ENCODE measurements at places on chromosomes 7 and 10.

GRCh38 chr10:88442716-88443115, 140.4 kb downstream of the RNLS start:
- peak; percentile 13 for DNase-seq

- DNase-seq = no peak
Measured at GRCh38 chr10:3568983-3569382, 216.0 kb downstream of the KLF6 start.

GRCh38 chr7:149787428-149788299, 14.3 kb upstream of the ZNF467 start:
- no peak for DNase-seq

DNA sequence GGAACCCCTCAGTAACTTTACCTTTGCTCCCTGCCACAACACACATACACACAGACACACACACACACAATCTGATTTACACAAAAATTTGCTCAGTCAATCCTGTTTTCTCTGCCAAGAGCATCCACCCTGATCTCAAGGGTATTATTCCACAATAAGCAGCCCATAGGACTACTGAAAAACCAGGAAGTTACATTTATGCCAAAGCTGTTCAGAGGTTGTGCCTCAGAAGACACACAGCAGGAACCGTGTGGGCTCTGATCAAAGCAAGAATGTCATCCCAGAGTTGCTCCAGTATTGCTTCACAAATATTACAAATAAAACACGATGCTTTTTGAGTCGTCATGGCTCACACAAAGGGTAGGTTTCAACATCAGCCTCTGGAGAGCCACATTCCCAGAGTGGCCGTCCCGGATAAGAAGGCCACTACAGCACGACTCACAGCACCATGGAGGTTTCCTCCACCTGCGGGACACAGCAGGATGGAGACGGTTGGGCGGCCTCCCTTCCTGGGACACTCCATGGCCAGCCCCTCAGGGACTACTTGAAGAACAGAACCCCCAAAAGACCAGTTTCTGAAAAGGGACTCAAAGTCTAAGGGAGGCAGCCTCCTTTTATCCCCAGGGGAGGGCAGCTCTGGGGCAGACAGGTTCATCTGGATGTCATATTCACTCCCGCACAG, 1.6 kb downstream of the AIFM2 start:
- DNase-seq = peak; percentile 92

- no peak for DNase-seq
Measured at GRCh38 chr7:25014756-25015155, 34.8 kb upstream of the OSBPL3 start.

DNA sequence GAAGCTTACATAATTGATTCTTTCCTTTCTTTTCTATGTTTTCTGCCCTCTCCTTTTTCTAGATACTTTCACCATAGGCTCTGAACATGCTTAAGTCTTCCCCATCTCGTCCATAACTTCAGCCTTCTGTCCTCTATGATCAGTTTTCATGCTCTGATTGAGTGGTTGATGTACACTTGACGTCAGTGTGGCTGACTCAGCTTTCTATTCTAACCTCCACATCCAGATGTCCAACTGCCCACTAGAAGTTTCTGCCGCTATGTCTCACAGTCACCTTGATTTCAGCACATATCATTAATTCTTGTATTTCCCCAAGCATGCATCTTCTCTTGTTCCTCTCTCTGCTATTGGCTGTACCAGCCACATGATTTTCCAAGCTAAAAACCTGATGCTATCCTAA, 15.0 kb downstream of the CDK14 start:
- DNase-seq = no peak

DNA sequence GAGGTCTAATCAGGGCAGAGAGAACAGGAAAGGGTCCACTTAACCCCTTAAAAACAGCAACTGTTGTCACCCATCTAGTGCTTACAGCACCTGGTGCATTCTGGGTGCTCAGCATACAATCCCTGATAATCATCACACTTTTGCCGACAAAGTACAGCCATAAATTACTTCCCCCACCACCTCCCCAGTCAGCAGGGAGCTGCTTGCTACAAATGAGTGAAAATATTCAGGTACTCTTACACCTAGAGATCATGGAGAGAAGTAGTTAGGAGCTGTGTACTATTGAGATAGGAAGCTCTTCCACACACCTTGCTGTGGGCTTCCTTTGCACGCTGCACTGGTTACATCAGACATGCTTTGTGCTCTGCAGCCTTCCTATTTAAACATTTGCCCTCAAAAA, 723.5 kb upstream of the GALNT17 start:
- no peak for DNase-seq

DNA sequence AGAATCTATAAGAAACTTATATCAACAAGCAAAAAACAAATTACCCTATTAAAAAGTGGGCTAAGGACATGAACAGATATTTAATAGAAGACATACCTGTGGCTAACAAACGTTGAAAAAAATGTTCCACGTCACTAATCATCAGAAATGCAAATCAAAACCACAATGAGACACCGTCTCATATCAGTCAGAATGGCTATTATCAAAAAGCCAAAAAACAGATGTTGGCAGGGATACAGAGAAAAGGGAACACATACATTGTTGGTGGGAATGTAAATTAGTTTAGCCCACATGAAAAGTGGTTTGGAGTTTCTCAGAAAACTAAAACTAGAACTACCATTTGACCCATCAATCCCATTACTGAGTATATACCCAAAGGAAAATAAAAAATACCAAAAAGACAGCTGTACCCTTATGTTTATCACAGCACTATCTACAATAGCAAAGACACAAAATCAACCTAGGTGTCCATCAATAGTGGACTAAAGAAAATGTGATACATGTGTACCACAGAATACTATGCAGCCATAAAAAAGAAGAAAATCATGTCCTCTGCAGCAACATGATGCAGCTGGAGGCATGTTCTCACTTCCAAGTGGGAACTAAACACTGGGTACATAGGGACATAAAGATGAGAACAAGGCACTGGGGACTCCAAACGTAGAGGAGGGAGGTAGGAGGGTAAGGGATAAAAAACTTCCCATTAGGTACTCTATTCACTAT, 83.8 kb upstream of the TMEM168 start:
- DNase-seq = no peak

DNA sequence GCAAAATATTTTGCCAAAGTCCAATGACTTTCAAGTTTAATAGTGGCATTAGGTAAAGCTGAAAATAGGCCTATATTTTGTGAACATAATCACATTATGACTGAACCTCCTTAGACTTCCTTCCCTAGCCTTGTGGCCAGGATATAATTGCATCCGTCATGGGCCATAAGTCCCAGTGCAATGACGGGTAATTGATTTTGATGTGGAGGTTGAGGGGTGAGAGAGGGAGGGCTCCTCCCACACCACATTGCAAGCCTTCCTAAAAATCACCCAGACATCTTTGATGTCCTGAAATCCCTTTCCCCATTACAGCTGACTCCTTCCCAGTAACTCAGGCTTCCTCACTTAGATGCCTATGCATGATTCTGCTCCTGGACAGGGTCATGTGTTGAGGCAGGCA, 25.6 kb downstream of the TAS2R41 start:
- DNase-seq = no peak

DNA sequence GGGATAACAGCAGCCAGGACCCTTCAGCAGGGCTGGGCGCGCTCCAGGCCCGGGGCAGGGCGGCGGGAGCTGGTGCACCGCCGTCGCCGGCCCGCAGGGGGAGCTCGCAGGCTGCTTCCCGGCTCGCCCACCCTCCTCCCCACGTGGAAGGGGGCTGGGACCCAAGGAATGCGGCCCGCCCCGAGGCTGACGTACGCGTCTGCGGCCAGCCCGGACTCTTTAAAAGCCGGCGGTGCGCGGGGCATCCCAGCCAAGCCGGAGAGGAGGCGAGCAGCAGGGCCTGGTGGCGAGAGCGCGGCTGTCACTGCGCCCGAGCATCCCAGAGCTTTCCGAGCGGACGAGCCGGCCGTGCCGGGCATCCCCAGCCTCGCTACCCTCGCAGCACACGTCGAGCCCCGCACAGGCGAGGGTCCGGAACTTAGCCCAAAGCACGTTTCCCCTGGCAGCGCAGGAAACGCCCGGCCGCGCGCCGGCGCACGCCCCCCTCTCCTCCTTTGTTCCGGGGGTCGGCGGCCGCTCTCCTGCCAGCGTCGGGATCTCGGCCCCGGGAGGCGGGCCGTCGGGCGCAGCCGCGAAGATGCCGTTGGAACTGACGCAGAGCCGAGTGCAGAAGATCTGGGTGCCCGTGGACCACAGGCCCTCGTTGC, at the start of gene PFKFB3:
TSS of gene PFKFB3 (plus strand) at position 249 of the 647 bp plus-strand sequence. CDS start at position 578, 329 bp downstream.
- peak; percentile 94 for DNase-seq

DNA sequence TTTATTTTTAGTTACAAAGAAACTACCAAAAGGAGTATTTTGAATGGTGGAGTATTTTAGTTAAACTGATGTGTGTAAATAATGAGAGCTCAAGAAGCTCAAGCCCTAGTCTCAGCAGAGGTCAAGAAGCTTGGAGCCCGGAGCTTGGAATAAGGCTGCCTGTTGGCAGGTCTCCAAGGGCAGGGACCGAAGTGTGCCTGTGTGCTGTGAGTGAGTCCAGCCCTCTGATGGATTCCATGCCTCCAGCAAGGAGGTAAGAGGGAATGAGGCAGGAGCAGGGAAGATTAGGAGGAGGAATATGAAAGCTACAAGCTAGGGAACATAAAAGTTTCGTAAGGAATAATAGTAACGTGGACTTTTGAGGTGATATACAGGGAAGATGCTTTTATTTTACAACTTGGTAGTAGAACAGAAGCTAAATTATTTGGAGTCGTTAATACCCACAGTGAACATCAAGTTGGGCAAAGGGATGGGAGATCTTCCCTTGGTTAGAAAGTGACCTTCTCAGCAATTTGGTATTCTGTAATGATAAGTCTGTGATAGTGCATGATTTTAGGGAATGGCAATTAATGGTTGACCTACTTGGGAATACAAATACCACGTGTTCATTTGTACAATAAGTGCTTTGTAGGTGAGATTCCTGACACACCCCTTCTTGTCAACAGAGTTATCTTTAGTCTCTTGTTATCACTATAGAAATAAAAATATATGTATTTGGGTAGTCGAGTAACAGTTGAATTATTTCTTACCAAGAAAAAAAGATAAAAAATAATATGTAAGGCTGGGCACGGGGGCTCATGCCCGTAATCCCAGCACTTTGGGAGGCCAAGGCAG, 4.6 kb downstream of the SEC23IP start:
- no peak for DNase-seq

DNA sequence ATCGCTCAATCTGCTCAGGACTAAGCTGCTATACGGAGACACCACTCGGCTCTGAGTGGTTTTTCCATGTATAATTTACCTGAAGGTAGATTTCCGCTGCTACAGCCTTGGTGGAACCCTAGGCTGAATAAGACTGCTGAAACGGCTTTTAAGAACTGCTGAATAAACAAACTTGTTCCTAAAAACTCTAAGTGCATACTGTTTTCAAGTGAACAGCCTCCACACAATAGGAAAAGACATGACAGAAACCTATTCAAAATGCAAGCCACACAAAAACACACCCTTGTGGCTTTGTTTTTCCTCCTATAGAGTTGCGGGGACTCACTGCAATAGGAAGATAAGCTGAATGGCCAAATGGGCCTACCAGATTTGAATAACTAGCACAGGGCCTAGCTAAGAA, 117.2 kb downstream of the UBE2H start:
- DNase-seq = no peak

DNA sequence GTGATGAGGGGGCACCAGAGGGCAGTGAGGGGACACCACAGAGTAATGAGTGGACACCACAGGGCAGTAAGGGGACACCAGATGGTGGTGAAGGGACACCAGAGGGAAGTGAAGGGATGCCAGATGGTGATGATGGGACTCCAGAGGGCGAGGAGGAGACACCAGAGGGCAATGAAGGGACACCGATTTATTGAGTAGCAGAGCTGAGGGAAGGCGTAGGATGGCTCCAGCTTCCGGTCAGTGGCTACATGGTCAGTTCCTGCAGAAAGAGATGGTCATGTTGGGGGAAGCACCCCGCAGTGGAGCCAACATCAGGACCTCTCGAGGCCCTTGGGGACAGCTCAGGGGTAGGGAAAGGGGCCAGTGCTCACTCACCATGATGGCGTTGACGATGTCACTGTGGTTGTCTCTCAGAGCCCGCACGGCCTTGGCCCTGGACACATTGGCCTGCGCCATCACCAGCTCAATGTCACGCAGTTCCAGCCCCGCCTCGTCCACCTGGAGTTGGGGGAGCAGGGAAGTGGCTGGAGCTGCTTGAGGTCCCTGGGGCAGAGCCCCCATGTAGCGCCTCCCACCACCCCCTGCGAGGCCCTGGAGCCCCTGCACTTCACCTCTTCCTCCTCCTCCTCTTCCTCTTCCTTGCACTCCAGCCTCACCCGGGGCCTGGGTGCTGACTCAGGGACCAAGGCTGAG, 8.4 kb downstream of the NACAD start:
- DNase-seq = no peak

DNA sequence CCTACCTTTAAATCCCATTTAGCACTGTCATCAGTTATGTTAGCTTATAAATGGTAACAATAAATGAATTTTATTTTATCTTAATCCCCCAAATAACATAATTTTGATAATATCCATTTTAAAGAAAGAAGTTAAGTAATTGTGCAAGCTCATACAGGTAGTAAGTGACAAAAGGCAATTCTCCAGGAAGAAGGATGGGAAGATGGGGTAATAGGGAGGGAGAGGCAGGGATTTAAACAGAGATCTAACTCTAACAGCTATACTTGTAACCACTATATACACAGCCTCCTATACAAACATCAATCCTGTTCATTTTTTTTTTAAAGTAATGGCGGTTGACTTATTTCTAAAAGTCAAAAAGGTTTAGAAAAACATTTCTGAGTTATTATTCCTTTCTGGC, 119.4 kb downstream of the SGMS1 start:
- DNase-seq = no peak

GRCh38 chr7:134048166-134048565, 79.0 kb upstream of the LRGUK start:
- DNase-seq = no peak

GRCh38 chr7:136869001-136869961, 829 bp downstream of the CHRM2 start:
- DNase-seq = no peak

- DNase-seq = no peak
Measured at GRCh38 chr7:50666124-50666496, 100.9 kb upstream of the DDC start.

DNA sequence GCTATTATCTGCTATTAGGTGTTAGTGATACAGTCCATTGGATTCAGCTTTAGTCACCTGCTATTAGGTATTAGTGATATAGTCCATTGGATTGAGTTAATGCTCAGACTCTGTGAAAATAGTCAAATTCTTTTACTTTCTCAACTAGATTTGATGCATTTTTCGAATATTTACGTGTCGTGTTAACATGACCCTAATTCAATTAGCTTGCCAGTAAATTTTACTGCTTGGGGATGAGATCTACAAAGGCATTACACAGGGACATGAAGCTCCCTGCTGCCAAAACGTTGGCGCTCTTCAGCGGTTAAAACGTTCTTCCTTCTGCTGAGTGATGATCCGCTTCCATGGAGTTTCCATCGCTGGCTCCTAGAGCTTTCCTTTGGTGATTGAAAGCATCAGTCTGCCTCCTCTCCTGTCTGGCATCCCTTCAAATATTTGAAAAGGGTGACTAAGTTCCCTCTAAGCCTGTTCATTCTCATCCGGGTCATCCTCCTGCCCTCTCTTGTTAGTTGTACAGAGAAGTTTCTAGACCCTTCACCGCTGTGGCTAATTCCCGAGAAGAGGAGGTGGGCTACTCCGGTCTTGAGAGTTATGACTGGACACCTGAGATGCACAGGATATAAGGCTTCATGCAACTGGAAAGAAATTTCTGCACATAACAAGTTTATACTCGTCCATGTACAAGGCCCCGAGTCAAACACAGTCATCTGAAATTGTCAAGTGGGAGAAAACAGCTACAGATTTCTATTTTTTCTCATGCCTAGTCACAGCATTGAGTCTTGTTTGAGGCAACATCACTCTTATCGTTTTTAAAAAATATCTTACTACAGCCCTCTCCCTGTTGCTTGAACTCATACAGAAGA, 254.0 kb downstream of the KLF6 start:
- DNase-seq = no peak

All from inflammatory macrophage treated with lipopolysaccharide for 1 hour (primary cell).